ENCODE measurements at places on chromosomes 5 and 9.

- no peak for DNase-seq
Measured at GRCh38 chr5:122031836-122032235, 46.2 kb downstream of the LOX start.

- DNase-seq, result no peak
Measured at GRCh38 chr9:128215491-128216409, 12.6 kb downstream of the DNM1 start.

GRCh38 chr5:1007221-1007680 is 1.4 kb upstream of the NKD2 start:
- no peak for DNase-seq

GRCh38 chr9:89743216-89743572 is 138.4 kb downstream of the GADD45G start:
- DNase-seq, result no peak

DNA sequence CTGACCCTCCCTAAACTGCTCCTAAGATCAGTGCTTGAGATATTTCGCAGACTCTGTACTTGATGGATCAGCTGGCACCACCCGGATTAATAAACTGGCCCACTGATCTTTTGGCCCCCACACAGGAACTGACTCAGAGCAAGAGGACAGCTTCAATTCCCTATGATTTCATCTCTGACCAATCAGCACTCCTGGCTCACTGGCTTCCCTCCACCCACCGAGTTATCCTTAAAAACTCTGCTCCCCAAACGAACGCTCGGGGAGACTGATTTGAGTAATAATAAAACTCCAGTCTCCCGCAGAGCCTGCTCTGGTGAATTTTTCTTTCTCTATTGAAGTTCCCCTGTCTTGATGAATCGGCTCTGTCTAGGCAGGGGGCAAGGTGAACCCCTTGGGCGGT is 36.5 kb upstream of the CD180 start:
- no peak for DNase-seq

- DNase-seq, result no peak
Measured at GRCh38 chr9:137369911-137370764, 52.8 kb downstream of the EXD3 start.

DNA sequence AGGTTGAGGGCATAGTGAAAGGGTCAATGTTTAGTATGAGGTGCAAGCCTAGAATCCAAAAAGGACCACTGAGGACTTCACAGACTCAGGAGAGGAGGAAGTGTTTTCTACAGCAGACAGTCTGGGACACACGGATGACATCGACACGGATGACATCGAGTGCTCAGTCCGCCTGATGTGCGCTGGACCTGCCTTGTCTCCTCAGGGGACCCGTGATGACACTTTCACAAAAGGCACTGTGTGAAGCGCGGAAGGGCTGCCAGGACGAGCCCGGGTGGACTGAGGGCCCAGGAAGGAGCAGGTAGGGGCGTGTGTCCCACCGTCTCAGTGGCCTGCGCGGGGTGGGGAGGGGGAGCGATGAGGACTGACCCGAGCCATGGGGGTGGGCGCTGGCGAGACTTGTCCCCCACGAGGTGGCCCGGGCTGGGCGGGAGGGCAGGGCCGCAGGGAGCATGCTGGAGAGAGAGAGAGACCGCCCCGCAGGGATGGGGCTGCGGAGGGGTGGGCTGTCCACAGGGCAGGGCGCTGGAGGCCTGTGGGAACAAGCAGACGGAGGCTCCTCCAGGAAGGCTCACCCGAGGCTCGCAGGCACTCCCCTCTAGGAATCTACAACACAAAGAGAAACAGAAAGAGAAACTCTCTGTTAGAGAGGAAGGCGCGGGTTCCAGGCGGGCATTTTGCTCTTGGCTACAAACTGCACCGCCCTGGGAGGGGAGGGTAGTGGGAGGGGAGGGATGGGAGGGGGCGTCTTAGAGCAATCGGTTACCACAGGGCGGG is 54.9 kb downstream of the USP20 start:
- peak; percentile 73 for DNase-seq

GRCh38 chr5:141944076-141944475 is 13.9 kb downstream of the PCDH12 start:
- DNase-seq, result no peak

DNA sequence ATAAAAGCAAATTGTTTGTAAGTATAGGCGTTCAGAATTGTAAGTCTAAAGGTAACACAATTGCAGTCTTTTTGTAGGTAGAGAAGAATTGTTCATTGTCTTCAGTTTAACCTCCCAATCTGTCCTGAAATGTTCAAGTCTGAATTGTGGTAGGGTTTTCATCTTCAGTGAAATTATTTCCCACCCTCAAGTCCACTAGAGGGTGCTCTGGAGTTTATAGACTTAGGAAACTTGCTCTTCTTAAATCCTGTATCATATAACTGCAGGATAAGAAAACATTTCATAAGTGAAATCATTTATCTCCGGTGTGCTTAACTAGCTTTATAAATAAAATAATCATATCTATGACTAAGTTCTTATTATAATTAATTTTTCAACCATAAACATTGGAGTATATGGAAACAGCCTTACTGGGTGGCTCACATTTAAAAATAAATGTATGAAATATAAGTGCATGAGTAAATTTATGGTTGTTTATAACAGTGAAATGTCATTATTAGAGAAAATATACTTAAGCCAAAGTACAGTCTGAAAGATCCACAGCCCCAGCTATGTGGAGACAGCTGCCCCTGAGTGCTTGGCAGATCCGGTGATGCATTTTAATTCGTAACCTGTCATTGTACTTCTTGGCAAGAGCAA is 182.4 kb upstream of the OTULINL start:
- peak; percentile 52 for DNase-seq

- DNase-seq, result no peak
Measured at GRCh38 chr9:5389109-5389732, 48.5 kb downstream of the PLGRKT start.

DNA sequence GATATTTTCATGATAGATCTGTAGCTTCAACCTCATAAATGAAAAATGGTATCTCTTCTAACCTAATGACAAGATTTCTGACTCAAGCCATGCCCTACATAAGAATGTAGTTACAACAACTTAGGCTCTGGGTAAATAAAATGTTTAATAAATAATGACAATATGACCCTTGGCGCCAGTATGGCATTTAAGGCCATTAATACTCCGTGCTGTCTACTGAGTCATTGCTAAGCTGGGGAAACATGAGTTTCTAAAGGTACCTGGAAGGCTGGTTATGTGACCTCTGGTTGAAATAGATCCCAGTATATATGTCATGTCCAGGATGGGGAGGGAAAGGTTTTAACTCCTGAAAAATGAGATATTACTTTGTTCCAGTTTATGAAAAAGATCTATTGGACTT is 58.0 kb upstream of the CEMIP2 start:
- DNase-seq, result no peak
